ENCODE measurements at places on chromosomes 13 and 19. TPM values are rescaled to one million over a fixed set of nuclear protein-coding genes. Genes with fewer than 3 reads are reported as not detected.

ZNF728 gene
- polyA plus RNA-seq: 0.08 TPM

CLEC4G gene
- not detected for polyA plus RNA-seq

TINCR gene
- 3.1 TPM for polyA plus RNA-seq

TEKTIP1 gene
- polyA plus RNA-seq: 5.2 TPM

SMIM24 gene
- polyA plus RNA-seq: 0.34 TPM

TRPM4 gene
- 28.7 TPM for polyA plus RNA-seq

ZNF90 gene
- polyA plus RNA-seq: 4.4 TPM

TRIP10 gene
- polyA plus RNA-seq: 55.8 TPM

ERICH4 gene
- polyA plus RNA-seq: not detected

TTC9B gene
- 0.12 TPM for polyA plus RNA-seq

ZNF175 gene
- polyA plus RNA-seq: 9.7 TPM

GRCh38 chr13:32246468-32246867, 68.7 kb downstream of the ZAR1L start:
- DNase-seq: peak; percentile 53

- DNase-seq: no peak
These were observed 42.4 kb upstream of the USE1 start for GRCh38 chr19:17172624-17173345.

DNA sequence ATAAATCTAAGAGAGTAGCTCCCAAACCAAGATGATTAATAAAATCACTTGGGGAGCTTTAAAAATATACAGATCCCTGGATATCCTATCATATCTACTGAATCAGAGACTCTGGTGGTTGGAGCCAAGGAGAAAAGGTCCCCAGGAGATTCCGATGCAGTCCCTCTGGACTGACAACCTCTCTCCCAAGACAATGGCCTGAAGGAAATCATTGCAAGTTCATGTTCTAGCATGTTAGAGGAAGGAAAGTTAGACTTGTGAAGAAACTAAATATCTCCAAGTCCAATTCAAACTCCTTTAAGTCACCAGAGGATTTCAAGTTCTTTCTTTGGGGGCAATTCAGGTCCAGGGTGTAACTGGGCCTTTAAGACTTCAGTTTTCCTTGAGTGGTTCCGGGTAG, 84.7 kb upstream of the MEDAG start:
- no peak for DNase-seq

DNA sequence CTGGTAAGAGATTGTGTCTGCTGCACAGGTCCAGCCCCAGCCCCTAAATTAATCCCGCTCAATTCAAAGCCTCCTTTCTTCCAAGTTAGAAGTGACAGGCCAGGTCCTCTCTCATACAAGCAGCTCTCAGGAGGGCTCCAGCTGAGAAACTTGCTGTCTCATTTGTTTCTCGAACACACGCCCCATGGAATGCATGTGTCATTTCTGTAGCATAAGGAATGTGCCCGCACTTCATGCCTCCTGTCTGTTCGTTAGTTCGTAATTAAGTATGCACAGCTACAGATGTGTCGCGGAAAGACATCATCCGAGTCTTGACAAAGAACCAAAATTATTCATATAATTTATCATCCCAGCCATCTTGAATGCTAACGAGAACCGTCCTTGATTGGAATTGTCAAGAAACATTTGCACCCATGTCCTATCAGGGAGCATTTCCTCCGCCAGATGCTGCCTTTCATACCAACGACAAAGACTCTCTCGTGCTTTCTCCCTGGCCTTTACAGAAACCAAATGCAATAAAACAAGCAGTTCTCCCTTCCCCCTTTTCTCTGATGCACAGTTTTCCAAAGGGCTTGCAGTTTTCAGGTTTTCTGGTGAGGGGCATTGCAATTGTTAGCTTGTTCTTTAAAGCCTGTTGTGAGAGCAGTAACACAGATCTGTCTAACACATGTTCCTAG, 133.5 kb downstream of the UQCRFS1 start:
- no peak for DNase-seq

DNA sequence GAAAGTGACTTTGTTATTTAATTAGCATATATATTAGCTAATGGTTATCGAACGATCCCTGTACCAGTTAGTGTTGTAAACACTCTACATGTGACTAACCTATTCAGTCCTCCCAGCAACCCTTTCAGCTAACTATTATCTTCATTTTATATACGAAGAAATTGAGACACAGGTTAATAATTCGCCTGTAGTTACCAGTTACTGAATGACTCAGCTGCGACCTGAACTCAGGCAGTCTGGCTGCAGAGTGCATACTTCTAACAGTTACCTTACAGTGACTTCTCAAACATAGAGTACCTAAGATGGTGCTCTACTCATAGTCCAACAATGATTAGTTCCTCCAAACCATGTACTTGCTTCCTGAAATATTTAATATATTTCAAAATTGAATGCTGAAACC, 117.7 kb downstream of the FNDC3A start:
- no peak for DNase-seq

GRCh38 chr19:19315444-19315843, 4.9 kb downstream of the SUGP1 start:
- no peak for DNase-seq

DNA sequence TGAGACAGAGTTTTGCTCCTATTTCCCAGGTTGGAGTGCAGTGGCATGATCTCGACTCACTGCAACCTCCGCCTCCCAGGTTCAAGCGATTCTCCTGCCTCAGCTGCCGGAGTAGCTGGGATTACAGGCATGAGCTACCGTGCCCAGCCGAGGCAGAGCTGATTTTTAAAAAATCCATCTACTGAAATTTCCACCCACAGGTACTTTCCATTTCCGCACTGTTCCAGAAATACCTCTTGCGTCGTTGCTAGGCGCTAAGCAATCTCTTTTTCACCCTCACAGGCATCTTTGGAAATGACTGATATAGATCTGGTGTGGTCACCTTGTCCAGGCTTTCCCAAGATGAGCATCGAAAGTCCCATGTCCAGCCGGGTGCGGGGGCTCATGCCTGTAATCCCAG, 9.4 kb downstream of the TMEM38A start:
- DNase-seq: no peak

DNA sequence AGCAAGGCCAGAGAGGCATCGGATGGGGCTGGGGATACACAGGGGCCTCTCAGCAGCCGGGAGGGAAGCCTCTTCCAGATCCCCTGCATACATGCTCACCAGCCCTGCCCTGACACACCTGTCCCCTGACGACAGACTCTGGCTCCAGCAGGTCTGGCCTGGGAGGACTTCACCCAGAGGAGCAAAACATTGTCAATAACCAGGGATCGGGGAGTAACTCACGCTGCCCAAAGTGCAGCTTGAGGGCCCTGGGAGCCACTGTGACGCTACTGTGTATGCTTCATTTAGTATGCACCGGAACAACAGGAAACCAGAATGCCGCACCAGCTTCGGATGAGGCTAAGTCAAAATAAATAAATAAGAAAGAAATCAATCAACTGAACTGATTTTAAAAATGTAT, 12.4 kb upstream of the CD22 start:
- no peak for DNase-seq

GRCh38 chr19:10601999-10602329, 14.9 kb upstream of the AP1M2 start:
- DNase-seq: no peak

DNA sequence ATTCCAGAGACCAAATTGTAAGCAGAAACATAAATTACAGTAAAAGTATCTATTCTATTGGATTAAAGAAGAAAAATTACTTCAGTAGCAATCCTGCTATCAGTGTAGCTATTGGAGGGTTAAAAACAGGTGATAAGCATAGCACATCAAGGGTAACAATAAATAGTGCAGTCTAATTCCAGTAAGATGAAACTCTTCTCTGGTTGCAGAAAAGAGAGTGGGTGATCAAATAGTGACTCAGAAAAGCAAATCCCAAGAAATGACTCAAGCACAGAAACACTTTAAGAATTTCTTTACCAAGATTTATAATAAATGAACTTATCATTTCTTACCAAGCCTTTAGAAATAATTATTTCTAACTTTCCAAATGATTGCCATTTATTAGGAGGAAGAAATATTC, 135.7 kb downstream of the LMO7 start:
- DNase-seq: no peak

- DNase-seq: peak; percentile 57
These were observed 232.5 kb downstream of the SLC7A1 start for GRCh38 chr13:29362849-29363604.

- DNase-seq: peak; percentile 91
These were observed 37.4 kb downstream of the COG6 start for GRCh38 chr13:39692660-39693438.

GRCh38 chr19:28468701-28469459, 744.1 kb downstream of the UQCRFS1 start:
- peak; percentile 37 for DNase-seq

GRCh38 chr19:48735031-48735615, 5.3 kb downstream of the RASIP1 start:
- no peak for DNase-seq

DNA sequence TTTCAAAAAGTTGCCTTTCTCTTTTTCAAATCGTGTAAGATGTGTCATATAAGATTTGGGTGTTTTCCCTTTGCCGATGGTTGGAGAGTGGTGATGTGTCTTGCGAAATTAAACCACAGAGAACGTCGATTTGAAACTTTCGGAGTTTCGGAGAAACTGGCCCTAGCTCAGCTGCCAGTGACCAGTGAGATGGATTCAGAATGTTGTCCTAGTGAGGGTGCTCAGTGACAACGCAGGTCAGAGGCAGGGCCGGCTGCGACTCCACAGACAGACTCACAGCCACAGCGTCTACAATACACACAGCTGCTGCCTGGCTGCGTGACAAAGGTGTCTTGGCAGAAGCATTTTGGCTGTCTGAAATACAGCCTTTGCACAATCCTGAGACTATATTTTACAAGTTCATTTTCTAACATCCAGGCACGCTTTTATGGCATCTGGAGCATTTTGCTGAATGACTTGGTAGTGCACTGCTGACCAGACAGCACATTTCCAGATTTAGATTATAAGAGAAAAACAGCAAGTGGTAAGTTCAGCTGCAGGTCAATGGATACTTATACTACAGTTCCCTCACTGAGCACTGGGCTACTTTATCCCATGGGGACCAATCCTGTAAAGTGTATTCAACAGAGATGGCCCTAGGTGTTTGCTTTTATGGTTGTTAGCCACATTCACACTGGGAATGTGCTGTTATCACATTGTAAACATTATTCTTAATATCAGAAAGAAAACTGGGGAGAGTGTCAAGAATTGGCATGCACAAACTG, 207.5 kb downstream of the KCNRG start:
- peak; percentile 89 for DNase-seq

GRCh38 chr13:48448959-48449614, 36.2 kb upstream of the LPAR6 start:
- DNase-seq: no peak

DNA sequence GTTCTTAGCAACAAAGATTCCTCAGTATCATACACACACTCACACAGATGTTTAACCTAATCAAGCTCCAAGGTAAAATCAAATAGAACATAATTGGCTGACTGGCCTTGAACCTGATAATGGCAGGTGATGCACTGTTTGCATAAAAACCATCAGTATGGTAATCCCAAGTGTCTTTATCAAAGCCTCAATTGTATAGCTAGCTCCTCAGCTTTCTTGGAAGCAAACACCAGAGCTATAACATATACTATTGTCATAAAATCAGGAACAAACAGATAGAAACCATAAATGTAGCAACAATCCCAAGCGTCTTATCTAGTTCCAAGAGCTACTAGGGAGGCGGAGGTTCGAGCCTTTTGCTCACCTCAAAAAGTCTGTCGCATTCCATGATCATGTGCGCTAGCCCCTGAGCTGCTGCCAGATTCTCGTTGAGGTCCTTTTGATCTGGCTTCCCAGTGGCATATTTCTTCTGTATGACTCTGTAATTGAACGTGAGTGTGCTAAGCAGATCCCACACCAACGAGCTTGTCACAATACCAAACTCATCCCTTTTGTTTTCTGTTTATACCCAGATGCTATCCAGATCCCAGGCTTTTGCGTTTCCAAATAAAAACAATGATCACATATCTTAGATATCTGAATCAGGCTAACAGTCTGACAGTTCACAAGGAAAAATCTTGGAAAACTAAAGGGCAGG, 95.3 kb downstream of the KL start:
- DNase-seq: peak; percentile 73

DNA sequence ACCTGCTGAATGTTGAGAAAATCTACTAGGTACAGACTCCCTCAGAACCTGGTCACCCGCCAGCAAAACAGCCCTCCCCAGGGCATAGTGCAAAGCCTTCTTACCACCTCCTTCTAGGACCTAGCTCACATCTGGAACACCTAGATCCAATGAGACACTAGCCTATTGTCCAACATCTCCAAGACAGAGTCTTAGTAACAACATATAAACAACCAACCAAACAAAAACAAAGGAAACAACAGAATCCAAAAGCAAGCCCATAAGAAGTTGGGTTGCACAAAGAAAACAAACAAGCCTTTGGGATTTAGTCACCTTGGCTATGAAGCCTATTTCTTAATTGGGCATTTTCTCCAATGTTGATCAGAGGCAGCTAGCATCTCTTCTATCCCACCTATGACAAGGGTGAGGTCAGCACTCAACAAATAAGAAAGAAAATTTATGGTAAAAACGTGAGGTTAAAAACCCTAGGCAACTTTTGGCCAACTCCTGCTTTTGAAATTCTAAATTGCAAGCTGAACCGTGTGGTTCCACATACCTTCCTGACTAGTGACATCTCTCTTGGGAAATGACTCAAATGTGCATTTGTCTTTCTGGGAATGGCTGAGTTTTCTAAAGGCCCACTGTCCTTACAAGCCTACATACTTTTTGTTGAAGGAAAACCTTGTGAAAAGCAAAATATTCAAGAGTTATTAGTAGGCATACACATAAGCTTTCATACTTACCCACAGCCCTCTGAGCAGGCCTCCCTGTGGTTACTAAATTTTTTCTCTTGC, 66.7 kb downstream of the FAM216B start:
- DNase-seq: no peak

DNA sequence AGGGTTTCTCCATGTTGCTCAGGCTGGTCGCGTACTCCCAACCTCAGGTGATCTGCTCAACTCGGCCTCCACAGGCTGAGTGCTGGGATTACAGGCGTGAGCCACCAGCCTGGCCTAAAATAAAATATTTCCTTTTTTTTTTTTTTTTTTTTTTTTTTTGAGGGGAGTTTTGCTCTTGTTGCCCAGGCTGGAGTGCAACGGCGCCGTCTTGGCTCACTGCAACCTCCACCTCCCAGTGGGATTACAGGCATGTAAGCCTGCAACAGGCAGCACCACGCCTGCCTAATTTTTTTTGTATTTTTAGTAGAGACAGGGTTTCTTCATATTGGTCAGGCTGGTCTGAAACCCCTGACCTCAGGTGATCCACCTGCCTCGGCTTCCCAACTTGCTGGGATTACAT, 4.9 kb downstream of the ZNF506 start:
- DNase-seq: peak; percentile 26

GRCh38 chr13:77415253-77416071, 88.6 kb upstream of the MYCBP2 start:
- DNase-seq: no peak

Data from muscle of leg (tissue), 16 donors.